ENCODE measurements at places on chromosomes 4 and X.

GRCh38 chrX:11159149-11159548 lies 48.0 kb downstream of the HCCS start:
- no peak for DNase-seq

DNA sequence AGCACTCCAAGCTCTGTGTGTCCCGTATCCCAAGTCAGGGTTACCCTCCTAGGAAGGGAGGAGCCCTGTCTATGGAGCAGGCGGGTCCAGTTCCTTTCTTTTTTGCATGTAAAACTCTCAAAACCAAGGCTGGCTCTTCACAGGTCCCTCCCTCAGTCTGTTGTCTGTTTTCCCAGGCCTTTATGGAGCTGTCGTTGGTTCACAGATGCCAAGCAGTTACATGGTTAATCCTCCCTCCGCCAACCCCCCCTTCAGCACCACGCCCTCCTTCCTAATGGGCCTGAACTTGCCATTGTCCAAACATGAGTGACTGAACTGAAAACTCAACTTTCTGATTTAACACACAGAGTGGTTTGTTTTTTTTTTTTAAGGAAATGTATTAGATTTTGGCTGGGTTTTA lies 148.3 kb downstream of the STOX2 start:
- no peak for DNase-seq

- DNase-seq: no peak
Observed at GRCh38 chr4:151434183-151434860, 25.3 kb downstream of the FHIP1A start.

DNA sequence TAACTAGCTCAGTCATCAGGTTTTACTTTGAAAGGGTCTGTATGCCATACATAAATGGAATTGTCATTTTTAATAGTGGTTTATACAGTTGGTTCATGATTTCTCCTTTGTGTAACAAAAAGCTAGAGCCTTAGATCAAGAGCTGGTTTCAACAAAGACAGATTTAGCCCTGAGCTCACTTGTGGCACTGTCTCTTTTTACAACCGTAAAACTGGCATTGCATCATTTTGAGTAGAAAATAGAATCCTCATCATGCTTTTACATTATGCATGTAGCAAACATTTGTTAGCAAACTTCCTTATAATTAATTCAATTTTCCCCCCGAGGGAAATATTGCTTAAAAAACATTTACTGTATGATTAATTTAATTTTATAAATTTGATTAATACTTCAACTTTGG lies 1871.5 kb downstream of the ARAP2 start:
- DNase-seq: no peak

GRCh38 chr4:161604516-161605300 lies 559.1 kb downstream of the FSTL5 start:
- DNase-seq: no peak

- DNase-seq: no peak
Observed at GRCh38 chrX:129144172-129145038, 378.9 kb downstream of the SMARCA1 start.

DNA sequence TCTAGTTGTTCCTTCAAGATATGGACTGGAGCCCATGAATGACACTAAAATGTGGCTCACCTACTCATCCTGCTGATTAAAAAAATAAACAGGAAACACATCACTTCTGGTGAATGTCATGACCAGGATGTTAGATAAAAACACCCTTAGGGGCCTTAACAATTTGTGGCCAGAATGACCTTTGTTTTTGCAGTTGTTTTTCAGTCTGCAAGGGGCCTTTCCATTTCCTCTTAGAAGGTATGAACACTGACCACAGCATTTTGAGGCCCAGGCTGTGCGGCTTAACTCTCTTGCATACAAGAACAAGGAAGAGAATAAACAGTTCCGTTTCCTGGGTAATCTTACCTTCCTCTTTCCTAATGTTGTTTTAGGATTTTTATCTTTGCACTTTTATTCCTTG lies 113.2 kb downstream of the IL1RAPL2 start:
- DNase-seq: no peak

- no peak for DNase-seq
Observed at GRCh38 chr4:119598521-119598920, 30.1 kb downstream of the PDE5A start.

DNA sequence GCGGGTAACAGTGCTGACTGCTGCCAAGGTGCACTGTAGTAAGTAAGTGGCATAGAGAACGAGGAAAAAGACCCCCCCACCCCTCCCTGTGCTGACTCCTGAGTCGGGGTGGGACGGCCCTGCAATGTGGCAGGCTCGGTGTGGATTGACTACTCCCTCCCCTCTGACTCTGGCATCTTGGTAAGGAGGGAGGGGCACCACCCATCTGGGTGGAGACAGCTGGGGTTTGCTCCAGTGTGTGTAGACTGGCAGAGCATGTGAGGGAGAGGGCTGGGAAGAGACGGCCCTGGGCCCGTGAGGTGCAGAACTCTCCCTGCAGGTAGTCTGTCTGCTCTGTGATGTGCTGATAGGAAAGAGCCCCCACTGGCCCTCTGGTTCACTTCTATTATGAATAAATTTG lies 31.0 kb downstream of the NSG1 start:
- DNase-seq: no peak
